ENCODE measurements at places on chromosomes 12 and 14.

DNA sequence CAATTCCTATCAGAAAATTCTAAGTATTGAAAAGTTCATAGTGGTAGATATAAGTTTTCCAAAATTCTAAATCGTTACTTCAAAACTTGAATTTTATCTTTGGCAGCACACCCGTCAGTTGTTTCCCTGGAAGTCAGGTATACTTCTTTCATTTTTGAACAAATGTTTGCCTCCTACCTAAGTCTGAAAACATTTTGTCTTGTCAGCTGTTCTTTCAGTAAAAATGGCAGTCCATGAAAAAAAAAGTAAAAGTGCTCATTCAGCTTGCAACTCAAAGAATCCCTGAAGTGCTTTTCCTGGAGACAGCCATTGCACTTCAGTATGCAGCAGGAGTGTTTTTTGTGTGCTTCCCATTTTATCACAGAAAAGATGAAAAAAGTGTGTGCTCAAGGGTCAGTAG is 130.1 kb upstream of the NEDD1 start:
- no peak for DNase-seq

GRCh38 chr12:81992461-81992860 is 233.3 kb upstream of the PPFIA2 start:
- no peak for DNase-seq

- DNase-seq = no peak
These were observed 71.2 kb downstream of the LGMN start for GRCh38 chr14:92677087-92677668.

- no peak for DNase-seq
These were observed 27.7 kb upstream of the CALM1 start for GRCh38 chr14:90368946-90369721.

GRCh38 chr14:104588066-104588857 is 8.7 kb downstream of the C14orf180 start:
- no peak for DNase-seq

- no peak for DNase-seq
These were observed 117.9 kb upstream of the PRB2 start for GRCh38 chr12:11513288-11513687.

GRCh38 chr12:40614923-40615322 is 77.3 kb upstream of the CNTN1 start:
- DNase-seq = no peak

DNA sequence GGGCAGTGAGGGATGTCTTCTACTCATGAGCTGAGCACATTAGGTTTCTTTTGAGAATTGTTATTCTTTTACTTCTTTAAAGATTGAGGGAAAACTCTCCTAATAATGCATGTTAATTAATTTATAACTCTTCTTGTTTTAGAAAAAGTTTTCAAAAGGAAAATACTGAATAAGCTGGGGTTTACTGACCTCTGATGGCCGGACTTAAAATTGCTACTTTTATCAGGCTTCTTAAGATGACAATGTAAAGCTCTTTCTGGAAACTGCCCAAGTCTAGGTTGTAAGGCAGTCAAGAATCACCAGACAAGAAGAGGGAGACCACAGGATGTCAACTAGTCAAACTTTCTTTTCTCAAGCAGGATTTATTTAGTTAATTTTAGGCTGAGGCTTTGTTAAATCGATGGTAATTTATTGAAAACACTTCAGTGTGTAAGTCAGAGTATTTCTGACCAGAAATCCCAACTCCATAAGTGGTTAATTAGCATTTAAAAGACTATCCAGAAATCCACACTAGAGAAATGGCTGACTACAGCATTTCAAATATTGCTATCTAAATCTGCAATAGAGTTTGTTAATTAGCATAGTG is 82.1 kb downstream of the AVPR1A start:
- DNase-seq = no peak

DNA sequence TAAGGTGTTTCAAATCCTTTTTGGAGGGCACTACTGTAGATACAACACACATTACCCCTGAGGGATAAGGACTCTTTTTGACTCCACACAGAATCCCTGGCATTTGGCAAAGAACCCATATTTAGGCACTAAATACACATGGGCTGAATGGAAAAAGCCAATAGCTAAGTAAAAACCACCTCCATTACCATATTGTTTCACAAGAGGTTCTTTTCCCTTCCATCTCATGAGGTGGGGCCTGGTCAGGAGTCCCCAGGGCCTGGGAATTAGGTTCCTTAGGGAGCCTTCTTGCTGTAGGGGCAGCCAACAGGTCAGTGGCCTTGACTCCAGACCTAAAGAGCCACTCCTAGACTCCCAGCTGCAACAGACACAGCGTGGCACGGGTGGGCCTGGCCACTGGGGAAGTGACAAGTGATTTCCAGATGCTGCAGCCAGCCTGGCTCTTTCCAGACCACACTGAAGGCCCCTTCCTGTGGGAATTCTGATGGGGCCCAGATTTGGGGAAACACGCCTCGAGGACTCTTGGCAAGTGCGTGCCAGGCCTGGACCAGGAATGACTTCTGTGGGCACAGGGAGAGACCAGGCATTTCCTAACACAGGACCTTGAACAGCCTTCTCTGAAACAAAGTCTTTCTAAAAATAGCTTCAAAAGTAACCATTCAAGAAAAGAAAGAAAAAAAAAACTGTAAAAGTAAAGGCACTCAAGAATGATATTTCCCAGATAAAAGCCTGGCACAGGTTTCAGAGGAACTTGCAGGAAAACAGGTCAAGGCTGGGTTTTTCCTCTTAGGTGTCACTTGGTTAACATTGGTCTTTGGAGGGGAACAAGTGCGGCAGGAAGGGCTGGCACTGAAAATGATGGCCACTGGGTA is 18.1 kb downstream of the SSH1 start:
- DNase-seq = no peak

DNA sequence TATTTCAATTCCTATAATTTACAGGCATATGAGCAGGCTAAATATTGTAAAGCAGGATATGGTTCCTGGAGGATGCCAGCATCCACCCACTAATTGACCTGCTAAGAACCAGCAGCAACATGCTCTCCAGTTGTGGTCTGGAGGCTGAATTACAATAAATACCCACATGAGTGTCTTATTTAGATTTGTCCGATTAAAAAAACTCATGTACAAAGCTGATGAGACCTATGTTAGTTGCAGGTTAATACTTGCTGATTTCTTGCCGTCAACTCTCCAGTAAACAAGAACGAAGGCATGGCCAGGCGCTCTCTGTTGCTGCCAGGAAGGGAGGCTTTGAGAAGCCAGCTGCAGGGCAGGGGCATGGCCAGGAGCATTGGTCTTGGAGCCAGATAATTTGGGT is 169.3 kb upstream of the PRICKLE1 start:
- DNase-seq = no peak

DNA sequence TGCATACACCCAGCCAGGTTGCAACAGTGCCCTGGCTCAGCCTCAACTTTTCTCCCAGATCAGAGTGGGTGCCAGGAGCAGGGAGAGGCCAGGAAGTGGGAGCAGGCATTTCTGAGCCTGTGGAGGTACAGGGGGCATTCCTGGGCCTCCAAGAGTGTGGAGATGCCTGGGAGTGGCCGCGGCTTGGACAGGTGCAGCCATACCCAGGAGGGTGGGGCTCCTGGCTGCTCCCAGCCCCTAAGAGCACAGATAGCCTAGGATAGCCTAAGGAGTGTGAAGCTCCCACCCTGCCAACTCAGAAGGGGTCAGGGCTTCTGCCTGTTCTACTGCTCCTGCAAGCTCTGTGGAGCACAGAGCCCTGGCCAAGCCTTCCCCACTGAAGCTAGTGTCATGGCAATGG is 543.4 kb downstream of the RPL10L start:
- DNase-seq = no peak

DNA sequence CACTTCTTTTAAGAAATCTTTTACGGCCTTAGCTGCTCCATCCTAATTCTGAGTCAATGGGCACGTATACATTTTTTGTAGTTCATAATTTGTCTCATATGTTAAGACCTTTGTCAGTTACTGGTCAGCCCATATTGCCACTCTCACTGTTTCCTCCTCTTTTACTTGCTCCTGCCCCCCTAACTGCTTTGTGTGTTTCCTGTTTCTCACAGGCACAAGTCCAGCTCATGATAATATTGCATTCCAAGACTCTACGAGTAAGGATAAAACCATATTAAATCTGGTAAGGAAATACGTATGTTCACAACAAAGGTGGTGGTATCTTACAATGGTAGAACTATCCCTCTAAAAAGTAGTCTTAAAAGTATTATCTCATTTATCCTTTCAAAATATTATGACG is 111.7 kb downstream of the DNAI7 start:
- DNase-seq = no peak

GRCh38 chr14:79856381-79856780 is 354.9 kb downstream of the DIO2 start:
- DNase-seq = no peak

DNA sequence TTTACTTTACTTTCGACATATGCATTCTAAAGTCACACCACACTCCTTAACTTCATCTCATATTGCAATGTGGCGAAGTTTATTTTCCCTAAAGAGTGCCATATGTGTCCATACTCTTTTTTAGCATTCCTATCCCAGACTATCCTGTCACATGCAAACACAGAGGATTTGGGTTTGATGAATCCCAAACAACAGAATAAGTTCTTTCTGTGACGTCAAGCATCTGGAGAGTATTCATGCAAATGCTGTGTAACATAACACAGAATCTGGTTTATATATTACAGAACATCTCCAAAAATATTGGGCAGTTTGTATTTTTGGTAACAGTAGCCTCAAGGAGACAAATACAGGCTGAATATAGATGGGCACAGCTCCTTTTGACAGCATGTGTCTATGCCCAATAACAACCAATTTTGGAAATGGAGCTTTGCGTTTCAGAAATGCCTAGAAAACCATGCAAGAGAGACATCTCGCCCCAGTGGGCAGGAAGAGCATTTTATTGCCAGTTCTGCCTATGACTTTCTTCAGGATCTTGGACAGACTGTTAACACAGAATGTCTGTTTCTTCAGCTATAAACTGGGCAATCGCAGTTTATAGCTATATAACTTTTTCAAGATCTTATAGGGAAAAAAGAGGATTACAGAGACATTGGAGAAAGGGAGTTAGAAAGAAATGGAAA is 190.8 kb downstream of the ADAMTS20 start:
- DNase-seq = no peak

GRCh38 chr14:71592361-71592760 is 339.9 kb upstream of the RGS6 start:
- no peak for DNase-seq

GRCh38 chr12:5374713-5375112 is 57.2 kb upstream of the NTF3 start:
- DNase-seq = no peak

DNA sequence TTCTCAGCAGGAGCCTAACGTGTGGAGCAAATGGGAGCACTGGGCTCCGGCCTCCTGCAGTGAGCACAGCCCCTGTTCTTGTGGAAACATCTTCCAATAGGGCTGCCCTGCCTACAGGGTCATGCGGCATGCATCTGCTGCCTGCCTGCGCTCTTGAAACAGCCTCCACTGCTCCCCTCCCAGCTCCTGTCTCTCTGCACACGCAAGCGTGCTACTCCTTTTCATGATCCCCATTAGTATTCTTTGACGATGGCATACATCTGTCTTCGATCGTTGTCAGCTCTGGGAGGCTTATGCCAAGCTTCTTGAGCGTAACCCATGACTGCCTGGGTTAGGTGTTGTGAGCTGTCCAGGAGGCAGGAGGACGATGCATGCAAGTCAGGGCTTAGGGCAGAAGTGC is 23.1 kb downstream of the NTF3 start:
- DNase-seq = no peak

DNA sequence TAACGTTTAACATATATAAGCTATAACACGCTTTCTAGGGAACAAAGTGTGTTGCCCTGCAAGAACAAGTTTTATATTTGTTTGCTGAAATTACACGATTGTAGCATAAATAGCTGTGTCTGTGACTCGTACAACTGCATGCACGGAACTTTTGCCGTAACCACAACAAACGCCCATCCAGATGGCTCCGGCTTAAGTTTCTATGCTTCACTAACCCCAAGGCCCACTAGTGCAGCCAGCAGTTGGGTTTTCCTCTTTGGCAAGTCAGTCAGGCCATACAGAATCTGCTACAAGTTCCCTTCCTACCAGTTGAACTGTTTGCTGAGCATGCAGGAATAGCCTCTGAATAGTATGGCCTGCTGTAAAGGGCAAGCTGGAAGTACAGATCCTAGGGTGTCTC is 12.1 kb downstream of the CSRP2 start:
- DNase-seq = no peak

DNA sequence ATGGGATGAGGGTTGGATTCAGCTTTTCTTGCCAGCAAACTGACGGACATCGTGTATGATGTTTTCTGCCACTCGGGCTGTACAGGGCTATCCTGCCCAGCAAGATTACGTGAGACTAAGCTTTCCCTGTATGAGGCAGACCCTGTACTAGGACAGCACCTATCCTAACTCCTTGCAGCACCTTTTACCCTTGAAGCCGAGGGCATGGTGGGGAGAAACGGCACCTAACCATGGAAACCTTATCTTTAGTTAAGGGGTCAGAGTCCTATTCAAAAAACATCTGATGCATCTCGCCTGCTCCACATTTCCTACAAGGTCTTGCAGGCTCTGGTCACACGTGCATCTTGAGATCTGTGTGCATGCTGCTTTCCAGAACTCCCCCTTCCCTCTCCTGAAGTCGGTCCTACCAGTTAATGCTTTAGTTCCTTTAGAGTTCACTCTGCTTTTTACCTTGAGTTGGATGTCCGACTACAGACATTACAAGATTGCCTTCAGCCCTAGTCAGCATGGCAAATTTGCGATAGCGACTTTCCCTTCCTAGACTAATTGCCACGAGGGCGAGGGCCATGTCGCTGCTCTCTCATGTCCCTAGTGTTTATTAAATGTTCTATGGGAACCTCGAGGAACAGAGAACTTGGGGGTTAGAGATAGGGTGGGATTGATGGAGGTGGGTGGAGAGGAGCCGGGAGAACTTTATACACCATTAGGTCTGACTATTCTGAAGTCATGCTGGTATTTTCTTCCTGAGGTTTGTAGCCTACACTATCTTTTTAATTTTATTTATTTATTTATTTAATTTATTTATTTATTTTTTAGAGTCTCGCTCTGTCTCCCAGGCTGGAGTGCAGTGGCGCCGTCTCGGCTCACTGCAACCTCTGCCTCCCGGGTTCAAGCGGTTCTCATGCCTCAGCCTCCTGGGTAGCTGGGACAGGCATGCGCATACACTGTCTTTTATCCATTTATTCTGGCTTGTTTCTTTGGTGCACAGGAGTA is 6.6 kb downstream of the RAN start:
- DNase-seq = no peak

- DNase-seq = no peak
These were observed 28.8 kb upstream of the BHLHE41 start for GRCh38 chr12:26153421-26154154.

- no peak for DNase-seq
These were observed 16.4 kb downstream of the DAD1 start for GRCh38 chr14:22572562-22573058.

GRCh38 chr14:68941820-68942219 is 37.3 kb downstream of the ACTN1 start:
- DNase-seq = no peak
